Memory B cell (primary cell): ENCODE measurements at places on chromosomes 2 and 18.

GRCh38 chr2:159497256-159497655 lies 119.1 kb downstream of the BAZ2B start:
- no peak for DNase-seq

DNA sequence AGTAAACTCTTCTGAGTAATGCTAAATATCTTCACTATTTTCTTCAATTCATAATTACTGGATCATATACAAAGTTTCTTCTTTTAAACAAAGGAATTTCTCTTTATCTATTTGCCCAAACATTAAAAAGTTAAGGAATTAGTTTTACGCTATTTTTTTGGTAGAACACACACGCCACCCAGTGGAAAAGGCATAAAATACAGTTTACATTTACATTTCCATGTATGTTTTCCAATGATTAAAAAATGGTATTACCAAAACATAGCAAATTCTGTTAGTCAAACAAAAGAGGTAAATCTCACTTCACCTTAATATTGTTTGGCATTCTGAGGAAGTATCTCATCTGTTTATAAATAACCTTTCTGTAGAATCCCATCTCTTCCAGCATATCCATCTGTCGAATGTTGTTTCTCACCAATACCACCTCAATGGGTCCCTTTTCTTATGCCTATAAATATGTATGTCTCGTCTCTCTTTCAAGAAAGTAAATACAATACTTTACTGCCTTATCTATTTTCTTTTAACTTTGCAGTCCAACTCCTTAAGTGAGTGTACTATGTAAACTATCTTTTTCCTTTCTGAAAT lies 7.2 kb downstream of the BOLL start:
- no peak for DNase-seq

DNA sequence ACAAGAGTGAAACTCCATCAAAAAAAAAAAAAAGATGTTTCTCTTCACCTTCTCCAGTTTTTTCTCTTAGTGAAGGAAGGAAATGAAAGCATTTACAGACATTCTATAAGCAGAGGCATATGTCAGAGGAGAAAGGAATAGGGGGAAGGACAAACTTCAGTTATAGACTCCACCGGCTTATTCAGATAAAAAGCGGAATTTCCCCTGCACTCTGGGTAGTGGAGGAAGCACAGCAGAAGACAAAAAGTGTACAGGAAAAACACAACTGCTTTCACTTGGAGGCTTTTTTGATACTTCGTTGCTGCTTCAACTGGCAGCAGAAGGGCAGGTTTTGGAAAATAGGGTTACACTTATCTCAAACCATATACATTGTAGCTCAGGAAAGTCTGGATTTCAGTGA lies 3.2 kb upstream of the MGAT4A start:
- no peak for DNase-seq

DNA sequence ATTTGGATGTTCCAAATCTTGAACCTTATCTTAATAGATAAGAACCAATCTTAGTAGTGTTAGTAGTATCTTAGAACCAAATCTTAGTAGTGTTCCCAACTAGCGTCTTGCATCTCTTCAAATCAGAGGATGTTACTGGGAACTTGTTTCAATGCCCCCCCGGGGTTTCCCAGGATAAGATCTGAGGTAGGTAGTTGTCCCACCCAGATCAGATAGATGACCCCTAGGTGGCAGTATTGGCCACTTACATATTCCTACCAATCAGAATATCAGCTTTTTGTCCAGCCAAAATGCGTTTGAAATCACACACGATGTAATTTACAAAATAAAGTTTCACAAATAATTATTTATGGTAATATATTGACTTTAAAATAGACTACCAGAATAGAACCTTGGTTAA lies 314.8 kb downstream of the MBD2 start:
- DNase-seq = no peak

- no peak for DNase-seq
Observed at GRCh38 chr2:47964277-47964676, 58.0 kb upstream of the FBXO11 start.

GRCh38 chr2:60538101-60538500 lies 15.4 kb downstream of the BCL11A start:
- no peak for DNase-seq

DNA sequence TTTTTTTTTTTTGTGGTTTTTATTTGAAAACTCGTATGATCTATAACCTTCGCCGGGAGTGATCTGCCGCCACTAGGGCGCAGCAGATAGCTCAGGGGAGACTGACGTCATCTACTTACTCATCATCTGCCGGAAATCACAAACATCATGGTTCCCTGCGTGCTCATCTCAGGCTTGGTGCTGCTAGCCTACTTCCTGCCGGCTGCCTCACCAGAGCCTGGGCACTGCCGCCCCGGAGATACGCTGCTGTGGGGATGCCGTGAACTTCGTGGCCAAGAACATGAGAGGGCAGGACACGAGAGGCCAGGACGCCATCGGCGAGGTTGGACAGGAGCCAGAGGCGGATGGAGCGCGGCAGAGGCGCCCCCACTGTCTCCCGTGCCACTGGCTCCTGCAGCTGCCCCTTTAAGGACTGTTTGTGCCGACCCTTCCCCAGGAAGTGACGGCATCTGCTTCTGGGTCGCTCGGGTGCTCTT lies 68.8 kb downstream of the DOK6 start:
- no peak for DNase-seq

- DNase-seq = no peak
Observed at GRCh38 chr2:122451040-122451439, 695.6 kb downstream of the TSN start.

DNA sequence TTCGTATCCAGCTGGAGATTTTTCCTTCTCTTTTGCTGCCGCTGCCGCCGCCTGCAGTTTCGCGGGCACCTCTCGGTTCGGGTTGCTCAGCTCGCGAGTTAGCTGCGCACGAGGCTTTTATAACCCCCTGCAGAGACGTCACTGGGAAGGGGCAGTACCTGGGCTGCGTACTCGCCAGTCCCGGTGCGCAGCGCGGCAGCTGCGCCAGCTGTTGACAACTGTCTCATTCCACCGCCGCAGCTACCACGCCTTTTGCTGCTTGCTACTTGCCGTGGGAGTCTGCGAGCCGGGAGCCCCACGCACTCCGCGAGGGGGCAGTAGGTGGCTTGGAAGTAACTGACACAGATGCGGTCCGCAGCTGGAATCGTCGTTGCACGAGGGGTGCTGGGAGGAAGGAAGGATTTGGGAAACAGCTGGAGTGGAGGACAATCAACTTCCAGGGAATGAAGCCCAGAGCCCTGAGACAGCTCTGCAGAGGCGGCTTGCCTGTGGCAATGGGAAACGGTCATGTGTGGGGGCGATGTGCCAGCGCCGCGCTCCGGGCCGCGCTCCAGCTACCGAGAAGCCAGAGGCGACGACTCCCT lies at the start of gene TACR1:
Gene TACR1 (minus strand): TSS at position 93 of the 584 bp plus-strand sequence. CDS start 586 bp downstream, outside the sequence.
- peak; percentile 60 for DNase-seq

GRCh38 chr2:257429-257828 lies 6.4 kb downstream of the SH3YL1 start:
- DNase-seq = no peak

- DNase-seq = no peak
Observed at GRCh38 chr2:151423760-151424159, 14.1 kb downstream of the RIF1 start.

DNA sequence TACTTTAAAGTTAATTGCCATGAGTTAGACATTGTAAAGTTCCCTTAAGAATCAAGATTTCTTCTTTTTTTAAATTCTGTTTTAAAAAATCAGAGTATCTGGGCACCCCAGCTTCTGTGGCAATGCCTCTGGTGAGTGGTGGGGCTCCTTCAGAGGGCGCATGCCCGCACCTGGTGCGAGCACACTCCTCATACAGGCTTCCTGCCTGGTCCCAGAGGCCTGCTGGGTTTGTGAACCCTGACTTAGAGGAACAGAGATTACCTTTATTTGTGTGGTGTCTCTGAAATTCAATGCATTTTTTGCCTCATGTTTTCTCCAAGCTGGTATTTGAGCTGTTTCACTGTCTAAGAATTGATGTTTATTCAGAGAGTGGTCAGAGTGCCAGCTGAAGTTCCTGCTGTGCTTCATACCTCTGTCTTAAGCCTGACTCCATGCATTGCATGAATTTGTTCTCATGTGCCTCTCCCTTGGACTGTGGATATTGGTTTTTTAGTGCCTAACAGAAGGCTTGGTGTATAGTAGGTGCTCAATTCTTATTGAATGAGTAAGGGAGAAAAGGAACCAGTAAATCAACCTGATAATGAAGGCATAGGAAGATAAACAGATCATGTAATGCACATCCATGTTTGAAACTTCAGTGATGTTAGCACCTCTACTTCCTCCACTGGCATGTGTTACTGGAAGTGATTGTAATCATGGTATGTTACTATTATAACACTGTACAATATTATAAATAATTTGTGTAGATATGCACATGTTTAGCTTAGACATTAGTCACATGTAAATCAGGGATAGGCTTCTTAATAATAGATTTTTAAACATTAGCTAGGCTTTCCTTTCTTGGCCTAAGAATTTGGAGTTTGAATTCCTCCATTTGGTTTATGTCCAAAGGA lies 29.0 kb downstream of the PHLPP1 start:
- DNase-seq = peak; percentile 12

GRCh38 chr2:88377641-88377991 lies 74.9 kb downstream of the FOXI3 start:
- DNase-seq = no peak

GRCh38 chr2:72236445-72237067 lies 88.9 kb upstream of the CYP26B1 start:
- DNase-seq = no peak

DNA sequence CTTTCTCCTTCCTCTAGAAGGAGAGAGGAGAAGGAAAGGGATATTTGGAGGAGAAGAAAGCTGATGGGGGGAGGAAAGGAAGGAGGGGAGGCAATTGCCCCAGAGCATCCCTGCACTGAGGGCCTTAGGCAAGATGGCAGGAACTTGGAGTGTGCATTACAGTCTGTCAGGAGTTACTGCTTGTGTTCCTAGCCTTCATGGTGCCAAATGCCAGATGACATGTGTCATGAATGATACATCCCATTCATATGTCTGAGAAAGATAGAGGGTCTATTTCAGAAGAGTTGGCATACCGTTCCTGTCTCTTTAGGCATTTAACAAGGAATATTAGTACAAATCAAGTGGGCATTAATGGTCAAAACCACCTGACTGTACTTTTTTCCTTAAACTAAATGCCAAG lies 232.1 kb upstream of the NT5C1B start:
- no peak for DNase-seq

DNA sequence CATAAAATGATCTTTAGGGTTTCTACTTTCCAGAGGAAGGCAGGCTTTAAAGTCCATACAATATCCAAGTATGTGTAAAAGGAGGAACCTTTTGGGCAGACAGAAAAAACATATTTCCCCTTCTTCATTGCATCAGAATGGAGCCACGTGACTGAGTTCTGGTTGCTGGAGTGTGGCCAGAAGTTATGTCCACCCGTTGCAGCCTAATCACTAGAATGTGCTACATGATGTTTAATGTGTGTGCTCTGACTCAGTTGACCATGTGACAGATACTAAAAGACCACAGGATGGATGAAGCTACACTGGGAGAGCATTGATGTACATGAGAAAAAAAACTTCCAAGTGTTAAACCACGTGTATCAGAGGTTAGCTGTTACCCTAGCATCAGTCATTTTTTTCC lies 460.9 kb downstream of the RIT2 start:
- DNase-seq = no peak

GRCh38 chr18:25787276-25787675 lies 303.1 kb downstream of the SS18 start:
- no peak for DNase-seq

DNA sequence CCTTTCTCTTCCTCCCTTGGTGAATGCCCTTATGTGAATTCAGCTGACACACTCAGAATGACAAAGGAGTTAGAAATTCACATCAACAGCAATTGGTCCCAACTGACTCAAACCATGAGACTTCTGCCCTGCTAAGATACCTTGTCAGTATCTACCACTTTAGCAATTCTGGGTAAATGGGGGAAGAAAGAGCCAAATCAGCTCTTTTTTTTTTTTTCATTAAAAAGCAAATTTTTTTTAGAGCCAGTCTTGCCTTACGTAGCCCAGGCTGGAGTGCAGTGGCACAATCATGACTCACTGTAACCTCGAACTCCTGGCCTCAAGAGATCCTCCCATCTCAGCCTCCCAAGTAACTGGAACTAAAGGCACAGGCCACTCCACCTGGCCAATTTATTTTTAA lies 1.7 kb upstream of the PPP4R1 start:
- no peak for DNase-seq

- DNase-seq = no peak
Observed at GRCh38 chr2:72901426-72901825, 14.2 kb downstream of the SPR start.
